ENCODE measurements at places on chromosomes 6 and 20.

DNA sequence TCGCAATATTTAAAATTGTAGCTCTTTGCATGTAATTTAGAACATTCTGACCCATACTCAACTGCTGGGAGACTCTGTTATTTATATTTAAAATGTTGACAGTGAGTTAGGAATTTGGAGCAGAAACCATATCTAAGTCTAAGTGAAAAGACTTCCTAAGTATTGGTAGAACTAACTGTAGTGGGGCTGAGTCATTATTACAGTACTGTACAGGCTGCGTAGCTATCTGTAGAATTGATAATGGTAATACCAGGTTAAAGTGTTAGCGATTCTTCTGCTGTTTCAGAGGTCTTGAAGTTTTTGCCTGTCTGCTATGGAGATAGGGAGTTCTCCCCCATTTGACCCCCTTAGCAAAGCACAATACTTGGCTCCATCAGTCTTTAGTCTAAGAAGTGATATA lies 3.6 kb downstream of the TOP1 start:
- DNase-seq: no peak

- DNase-seq: no peak
Measured at GRCh38 chr6:16108921-16109658, 19.8 kb upstream of the MYLIP start.

- DNase-seq: no peak
Measured at GRCh38 chr6:134480593-134480992, 162.7 kb upstream of the SGK1 start.

GRCh38 chr20:20664795-20665589 lies 47.5 kb downstream of the RALGAPA2 start:
- no peak for DNase-seq

- DNase-seq: no peak
Measured at GRCh38 chr6:125587666-125588632, 161.5 kb upstream of the HEY2 start.

DNA sequence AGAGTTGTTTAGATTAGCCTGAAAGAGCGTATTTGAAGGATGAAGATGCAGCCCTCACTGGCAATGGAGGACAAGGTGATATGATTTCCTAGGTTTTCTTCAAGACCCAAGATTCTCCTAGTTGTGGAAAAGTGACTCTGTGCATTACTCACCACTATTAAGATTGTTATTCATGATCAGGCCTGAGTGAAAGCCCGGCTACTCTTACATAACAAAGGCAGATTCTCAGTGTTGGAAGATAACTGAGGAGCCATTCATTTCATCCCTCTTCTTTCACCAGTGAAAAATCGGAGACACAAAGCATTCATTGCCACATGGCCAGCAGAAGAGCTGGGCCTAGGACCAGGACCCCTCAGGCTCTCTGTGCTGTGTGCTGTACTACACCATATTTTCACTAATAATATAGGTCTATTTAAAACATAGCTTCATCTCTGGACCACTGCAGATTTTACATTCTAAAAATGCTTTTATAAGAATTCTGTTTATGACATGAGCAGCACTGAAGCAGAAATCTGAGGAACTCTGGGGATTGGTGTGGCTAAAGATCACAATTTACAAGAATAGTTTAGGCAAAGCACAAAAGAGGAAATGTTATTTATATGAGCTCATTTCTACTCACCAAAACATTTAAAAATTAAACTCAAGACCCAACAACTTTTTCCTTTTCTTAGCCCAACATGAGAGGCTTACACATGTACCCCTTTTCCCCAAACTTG lies 181.9 kb upstream of the CCN2 start:
- DNase-seq: no peak

- no peak for DNase-seq
Measured at GRCh38 chr6:142378138-142378875, 76.5 kb downstream of the ADGRG6 start.

GRCh38 chr6:29509239-29509638 lies 21.5 kb upstream of the MAS1L start:
- DNase-seq: no peak

DNA sequence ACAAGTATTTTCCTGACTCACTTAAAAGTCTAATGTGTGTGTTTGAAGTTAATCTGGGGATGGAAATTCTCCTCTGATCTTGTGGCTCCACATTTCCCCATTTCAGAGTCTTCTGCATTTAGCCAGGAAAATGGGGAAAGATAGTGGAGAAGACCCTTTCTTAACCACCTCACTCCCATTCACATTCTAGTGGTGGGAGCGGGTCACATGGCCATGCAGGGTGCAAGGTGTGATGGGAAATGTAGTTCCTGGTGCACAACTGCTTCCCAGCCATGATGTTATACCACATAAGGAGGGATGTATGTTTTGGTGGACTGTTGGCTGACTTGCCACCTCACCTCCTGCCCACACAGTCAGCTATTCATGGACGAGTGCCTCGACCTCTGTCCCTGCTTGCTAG lies 61.8 kb downstream of the BANF2 start:
- no peak for DNase-seq

- no peak for DNase-seq
Measured at GRCh38 chr6:53250176-53251032, 98.3 kb downstream of the ELOVL5 start.

- DNase-seq: no peak
Measured at GRCh38 chr20:5836569-5836968, 86.4 kb downstream of the SHLD1 start.

GRCh38 chr20:62136283-62137091 lies 6.7 kb downstream of the PSMA7 start:
- peak; percentile 65 for DNase-seq

DNA sequence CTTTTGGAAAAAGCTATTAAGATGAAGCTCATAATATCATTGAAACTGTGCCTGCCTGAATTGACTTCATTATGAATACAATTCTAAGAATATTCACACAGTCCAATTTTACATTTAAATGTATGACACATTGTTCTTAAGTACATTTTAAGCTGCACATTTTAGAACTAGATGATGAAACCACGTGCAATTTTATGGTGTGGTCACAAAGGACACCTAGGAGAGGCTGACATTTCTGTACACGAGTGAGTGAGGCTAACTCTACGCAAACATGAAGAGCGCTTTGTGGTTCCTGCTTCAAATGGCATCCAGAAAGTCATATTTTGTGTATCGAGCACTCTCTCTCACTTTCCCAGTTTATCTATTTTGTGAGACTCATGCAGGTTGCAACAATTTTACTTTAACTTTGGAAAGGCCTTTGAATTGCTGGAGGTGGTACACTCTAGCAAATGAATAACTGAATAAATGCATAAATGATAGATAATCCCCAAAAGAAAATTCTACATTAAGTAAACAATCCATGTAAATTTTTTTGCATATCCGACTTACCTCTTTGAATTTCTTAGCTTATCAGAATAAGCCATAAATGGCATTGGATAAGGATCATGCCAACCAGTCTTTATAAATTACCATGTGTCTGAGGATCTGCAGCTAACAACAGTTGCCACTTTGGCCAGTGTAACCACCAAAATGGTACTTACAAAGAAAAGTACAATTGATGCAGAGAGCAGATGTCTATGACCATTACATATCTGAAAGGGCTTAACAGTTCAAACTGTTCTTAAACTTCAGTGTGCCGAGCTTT lies 97.3 kb downstream of the NRSN1 start:
- no peak for DNase-seq

GRCh38 chr20:10954908-10955580 lies 281.2 kb upstream of the JAG1 start:
- DNase-seq: no peak

DNA sequence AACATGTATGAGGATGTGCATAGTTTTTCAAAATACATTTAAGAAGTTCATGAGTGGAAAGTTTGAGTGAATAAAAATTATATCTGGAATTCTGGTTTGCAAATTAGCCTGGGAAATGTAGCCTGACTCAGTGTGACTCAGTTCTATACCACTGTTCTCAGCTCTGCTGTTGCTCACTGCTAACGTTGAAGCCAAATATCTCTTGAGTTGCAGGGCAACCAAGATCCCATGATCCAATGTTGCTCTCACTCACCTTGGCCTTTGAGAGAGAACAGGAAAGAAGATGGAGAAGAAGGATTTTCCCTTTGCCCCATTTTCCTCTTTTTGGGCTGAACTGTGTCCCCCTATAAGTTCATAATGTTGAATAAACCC lies 28.9 kb downstream of the PSMB9 start:
- no peak for DNase-seq

GRCh38 chr6:11277275-11278206 lies 45.1 kb upstream of the NEDD9 start:
- peak; percentile 44 for DNase-seq

DNA sequence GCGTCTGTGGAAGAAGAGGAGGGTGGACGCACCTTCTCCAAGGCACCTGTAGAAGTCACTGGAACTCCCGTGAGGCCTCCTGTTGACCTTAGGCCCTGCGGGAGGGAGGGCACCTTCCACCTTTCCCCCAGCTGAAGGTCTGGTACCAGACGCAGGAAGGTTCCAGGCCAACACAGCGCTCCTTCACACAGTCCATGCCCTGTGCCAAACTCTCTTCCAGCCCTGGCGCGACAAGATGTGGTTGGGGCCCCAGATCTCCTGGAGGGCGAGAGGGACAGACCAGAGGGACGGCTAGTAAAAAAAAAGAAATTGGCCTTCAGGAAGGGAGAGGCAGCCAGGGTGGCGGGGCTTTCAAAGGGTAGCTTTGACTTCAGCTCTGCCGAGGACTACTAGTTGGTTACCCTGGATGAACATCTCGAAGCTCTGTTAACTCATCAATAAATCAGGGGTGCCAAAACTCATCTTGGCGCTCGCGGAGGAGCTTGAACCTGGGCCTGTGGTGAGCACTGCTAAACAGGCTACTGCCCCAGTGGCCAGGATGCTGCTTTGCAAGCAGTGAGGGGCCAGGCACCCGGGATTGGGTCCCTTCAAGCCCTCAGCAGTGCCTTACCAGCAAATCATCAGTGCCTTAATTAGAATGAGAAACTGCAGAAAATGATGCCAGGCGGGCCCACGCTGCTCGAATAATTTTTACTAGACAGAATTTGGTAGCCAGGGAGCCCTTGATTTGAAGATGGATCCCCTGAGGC lies 14.9 kb downstream of the AARS2 start:
- DNase-seq: no peak

DNA sequence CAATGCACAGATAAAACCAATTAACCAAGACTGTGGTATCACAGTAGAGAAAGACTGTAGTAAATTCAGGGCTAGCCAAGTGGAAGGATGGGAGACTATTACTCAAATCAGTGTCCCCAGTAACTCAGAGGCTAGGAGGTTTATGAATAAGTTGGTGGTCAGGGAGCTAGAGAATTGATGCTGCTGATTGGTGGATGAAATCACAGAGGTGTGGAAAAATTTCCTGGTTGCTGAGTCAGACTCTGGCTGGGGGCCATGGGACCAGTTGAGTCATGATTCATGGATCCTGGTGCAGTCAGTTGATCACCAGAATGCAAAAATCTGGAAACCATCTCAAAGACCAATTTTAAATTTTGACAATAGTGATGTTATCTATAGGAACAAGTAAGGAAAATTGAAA lies 555.9 kb downstream of the C6orf118 start:
- no peak for DNase-seq

- DNase-seq: no peak
Measured at GRCh38 chr6:77458421-77458820, 4.9 kb downstream of the HTR1B start.

GRCh38 chr6:11744753-11745152 lies 33.9 kb downstream of the ADTRP start:
- DNase-seq: no peak

DNA sequence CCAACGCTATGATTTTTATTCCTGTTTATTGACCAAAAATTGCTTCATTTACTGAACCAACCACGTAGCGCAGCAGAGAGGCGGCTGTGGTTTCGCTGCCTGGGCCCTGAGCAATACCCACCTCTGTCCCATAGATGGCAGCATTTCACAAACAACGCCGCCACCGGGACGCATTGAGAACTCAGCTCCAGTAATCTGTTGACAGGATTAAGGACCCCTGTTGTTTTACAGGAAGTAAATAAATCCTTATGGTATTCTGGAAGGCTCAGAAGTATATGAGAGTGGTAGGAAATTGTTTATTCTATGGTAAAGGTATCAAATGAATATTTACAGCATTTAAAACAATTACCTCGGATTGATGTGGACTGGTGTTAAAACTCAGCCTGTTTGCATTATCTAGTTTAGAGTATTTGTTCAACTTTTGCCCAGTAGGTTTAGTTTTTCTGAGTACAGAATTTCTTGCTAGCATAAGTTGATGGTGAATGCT lies 547.9 kb upstream of the SLC35B3 start:
- peak; percentile 60 for DNase-seq

- no peak for DNase-seq
Measured at GRCh38 chr6:157769776-157770426, 53.1 kb upstream of the SNX9 start.

GRCh38 chr20:37545516-37545915 lies 17.8 kb upstream of the BLCAP start:
- DNase-seq: no peak

DNA sequence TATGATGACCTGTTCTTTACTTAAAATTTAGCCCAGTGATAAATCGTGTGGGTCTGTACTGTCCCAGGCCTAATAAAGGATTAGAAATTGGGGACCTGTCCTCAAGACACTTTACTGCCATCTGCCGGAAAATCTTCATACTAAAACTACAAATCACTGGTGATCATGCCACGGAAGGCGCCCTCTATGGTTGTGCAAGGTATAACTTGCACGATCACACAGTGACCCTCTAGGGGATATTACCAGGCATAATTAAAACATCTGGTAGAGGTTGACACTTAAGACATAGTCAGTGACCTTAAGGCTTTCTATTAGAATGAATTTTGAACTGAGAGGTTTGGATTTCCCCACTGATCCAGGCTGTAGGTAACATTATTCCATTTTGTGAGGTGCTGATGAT lies 172.6 kb downstream of the BMP2 start:
- DNase-seq: no peak

GRCh38 chr6:147397306-147397705 lies 111.2 kb upstream of the SAMD5 start:
- DNase-seq: no peak

GRCh38 chr20:13671916-13672378 lies 33.2 kb upstream of the TASP1 start:
- DNase-seq: no peak

- DNase-seq: no peak
Measured at GRCh38 chr6:133959667-133960368, 6.8 kb downstream of the TBPL1 start.
